ENCODE measurements at places on chromosomes 5 and 9. TPM values are rescaled to one million over a fixed set of nuclear protein-coding genes. Genes with fewer than 3 reads are reported as not detected.

The CCNJL gene
- total RNA-seq: not detected

The SV2C gene
- not detected for total RNA-seq

The OSMR gene
- not detected for total RNA-seq

The SEMA5A gene
- not detected for total RNA-seq

The ARSI gene
- total RNA-seq: not detected

The AFF4 gene
- 42.4 TPM for total RNA-seq

The F2RL2 gene
- total RNA-seq: not detected

The PDZD2 gene
- total RNA-seq: 10.4 TPM

The CDH12 gene
- total RNA-seq: not detected

The RCL1 gene
- total RNA-seq: 26.8 TPM

The LCN10 gene
- total RNA-seq: not detected

The ANXA2R gene
- 15.1 TPM for total RNA-seq

The LCP2 gene
- 2.6 TPM for total RNA-seq

The EQTN gene
- total RNA-seq: not detected

The TMC1 gene
- total RNA-seq: not detected

The SPATA31D1 gene
- total RNA-seq: not detected

The TAF7 gene
- 113 TPM for total RNA-seq

The ALG2 gene
- 35.2 TPM for total RNA-seq

The ABHD17B gene
- total RNA-seq: 51.8 TPM
